ENCODE measurements at places on chromosomes 3 and 15.
A peak's percentile ranks its signal among the peaks of the same experiment; 100 is the strongest.

GRCh38 chr3:62225051-62225450 is 148.3 kb downstream of the FEZF2 start:
- no peak for DNase-seq

DNA sequence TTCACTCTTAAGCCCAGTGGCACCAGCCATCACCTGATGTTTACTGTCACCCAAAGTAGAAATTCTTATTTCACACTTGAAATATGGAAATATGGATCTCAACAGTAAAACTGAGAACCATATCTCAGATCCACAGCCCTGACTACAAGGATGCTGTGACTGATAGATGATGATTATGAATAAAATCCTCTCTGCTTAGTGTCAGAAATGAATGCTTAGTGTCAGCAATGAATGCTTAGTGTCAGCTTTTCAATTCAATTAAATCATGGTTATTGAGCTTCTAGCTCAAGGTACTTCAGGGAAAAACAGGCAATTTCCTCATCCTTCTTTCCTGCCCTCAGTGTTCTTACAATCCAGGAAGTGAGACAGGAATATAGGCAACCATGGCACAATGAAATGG is 392.3 kb downstream of the LSAMP start:
- no peak for DNase-seq

GRCh38 chr15:39248204-39248603 is 332.7 kb upstream of the THBS1 start:
- DNase-seq = no peak

GRCh38 chr15:72890043-72890442 is 106.5 kb upstream of the ADPGK start:
- no peak for DNase-seq

DNA sequence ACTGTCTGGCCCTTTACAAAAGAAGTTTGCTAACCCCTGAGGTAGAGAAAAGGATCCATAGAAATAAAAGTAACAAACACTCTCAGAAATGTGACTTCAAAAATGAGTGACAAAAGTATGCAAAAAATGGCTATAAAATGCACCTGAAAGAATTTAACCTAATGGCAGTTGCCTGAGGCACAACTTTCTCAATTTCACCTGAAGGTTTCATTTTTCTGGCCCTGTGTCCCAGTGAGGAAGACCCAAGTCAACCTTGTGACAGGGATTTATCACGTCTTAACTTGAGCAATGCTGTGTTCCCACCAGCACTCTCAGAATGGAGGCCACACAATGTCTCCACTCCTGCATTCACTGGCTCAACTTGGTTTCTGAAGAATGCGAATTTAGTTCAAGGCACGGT is 83.0 kb downstream of the FHIT start:
- no peak for DNase-seq

- peak; percentile 69 for DNase-seq
These were observed 4.0 kb downstream of the DUOXA2 start for GRCh38 chr15:45118131-45118588.

DNA sequence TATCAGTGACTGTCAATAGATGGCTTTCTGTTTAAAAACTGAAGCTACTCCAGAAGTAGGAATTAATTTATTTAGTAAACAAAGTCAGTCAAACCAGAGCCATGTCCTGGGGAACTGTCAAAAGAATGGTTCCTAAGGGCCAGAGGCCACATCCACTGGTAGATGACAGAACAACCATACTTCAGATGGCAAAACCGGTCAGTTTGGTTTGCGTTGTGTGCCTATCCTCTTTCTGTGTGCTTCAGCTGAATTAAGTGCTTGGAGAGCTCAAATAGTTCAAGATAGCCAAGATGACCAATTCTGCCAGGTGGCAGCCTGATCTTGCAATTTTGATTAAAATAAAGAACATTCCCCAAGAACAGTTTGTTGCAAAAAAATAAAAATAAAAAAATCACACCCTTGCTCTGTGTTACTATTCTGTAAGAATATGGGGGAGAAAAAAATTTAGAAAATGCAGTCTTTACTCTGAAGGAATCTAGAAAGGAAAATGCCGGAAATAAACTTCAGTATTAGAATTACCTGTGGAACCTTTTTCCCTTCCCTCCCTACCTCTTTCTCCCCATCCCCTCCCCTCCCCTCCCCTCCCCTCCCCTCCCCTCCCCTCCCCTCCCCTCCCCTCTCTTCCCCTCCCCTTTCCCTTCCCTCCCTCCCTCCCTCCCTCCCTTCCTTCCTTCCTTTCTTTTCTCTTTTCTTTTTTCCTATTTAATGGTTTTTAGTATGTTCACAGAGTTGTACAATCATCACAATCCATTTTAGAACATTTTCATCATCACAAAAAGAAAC is 2.5 kb downstream of the MAP3K13 start:
- DNase-seq = no peak

DNA sequence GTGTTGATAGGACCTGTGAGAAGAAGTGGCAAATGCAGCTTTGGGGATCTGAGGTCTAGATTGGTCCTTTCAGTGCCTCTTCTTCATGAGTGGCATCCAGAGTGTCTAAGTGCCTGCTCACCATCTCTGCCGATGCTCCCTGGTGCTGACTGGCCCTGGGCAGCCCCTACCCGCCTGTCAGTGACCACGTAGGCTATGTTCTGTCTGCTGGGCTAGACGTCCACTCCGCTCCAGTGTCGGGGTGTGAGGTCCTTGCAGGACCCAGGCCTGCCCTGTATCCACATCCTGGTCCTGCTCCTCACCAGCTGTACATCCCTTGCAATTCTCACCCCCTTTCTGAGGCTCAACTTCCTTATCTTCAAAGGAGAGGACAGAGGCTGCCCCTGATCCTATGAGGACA is 48.3 kb upstream of the PRR23E start:
- no peak for DNase-seq

DNA sequence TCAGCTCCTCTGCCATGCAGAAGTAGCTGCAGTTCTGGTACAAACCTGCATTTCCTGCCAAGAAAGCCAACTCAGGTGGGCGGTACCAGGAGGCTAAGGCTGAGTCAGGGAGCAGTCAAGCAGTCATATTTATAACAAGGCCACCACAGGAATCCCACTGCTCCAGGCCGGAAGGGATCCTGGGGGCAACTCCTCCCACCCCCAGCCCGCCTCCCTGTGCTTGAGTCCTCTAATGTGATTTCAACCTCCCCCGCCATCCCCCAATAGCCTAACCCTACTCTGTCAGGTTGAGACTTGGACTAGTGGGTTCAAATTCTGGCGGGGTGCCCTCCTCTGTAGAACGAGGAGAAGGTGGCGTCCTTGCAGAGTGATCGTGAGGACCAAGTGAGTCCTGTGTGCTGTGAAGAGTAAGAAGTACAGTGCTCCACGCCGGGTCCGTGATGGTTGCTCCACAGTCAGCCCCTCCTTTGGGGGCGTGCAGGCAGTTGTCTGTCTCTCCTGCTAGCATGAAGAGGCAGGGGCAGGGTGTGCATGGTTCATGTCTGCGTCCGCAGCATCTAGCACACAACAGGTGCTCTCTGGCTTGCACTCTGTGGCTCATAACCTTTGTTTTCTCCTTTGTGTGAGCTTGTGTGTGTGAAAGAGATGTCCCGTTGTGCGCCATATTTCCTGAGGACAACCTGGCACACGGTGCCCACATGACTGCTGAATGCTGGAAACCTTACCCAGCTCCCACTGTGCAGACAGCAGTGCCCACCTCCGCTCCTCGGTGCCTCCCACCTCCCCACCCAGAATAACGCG is 78.3 kb downstream of the SMAD6 start:
- DNase-seq = no peak

- no peak for DNase-seq
These were observed 145.2 kb downstream of the STAG1 start for GRCh38 chr3:136606990-136607389.

DNA sequence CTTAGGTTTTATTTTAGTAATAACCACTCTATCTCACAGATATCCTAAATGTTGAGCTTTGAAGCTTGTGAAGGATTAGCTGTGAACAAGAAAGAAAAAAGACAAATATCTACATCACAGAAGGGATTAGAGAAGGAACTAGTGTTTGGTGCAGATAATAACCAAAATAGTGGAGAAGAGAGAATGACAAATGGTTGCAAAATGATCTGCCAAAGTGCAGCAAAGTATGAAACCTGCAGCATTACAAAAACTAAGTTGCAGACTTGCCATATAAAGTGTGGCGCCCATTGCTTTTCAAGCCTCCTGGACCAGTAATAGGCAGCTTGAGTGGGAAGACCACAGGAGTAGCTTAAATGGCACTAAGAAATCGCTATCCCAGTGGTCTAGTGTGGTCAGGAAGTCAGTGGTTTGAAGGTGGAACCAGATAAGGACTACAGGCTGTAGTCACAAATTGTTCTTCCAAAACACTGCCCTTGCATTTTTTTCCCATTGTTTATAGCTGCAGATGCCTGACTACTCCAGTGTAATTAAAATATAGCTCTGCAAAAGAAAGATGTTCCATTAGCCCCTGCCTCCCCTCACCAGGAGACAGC is 20.7 kb downstream of the TPM1 start:
- DNase-seq = no peak

DNA sequence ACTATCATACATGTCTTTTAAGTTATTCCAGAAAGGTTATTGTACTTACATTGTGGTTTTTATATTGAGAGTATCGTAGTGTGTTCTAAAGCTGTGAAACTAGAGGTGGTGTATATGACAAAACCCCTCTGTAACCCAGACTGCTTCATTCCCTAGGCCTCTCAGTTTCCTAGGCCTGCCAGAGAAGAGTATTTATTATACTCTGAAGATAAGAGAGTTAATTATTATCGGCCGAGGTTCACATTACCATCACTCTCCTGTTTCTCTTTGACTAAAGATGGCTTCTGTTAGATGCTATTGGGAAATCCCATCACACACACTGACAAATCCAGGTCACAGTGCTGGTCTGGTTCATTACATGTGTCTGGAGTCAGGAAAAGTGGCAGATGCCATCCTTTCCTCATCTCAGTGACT is 20.5 kb downstream of the EXOSC7 start:
- no peak for DNase-seq

GRCh38 chr15:48889925-48890324 is 12.0 kb downstream of the EID1 start:
- DNase-seq = no peak

GRCh38 chr15:59521443-59521842 is 83.5 kb downstream of the FAM81A start:
- no peak for DNase-seq

DNA sequence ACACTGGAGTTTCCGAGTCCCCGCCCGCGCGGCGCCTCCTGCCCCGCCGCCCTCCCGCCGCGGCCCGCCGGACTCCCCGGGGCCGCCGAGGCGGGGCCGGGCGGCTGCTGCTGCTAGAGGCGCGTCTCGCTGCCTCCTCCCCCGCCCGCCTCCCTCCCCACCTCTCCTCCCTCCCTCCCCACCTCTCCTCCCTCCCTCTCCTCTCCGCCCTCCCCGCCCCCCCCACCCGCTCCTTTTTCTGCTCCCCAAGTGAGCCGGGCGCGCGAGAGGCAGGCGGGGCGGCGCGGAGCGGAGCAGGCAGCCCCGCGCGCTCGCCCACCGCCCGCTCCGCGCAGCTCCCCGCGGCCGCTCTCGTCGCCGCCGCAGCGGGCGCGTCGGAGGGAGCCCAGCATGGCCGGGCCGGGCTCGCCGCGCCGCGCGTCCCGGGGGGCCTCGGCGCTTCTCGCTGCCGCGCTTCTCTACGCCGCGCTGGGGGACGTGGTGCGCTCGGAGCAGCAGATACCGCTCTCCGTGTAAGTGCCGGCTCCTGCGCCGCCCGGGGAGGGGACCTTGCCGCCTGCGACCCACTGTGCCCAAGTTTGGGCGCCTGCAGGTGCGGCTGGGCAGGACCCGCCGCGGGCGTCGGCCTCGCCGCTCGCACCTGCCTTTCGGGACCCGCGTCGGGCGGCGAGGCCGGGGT is at the start of gene CACNA2D3:
TSS of gene CACNA2D3 (plus strand) at position 229 of the 679 bp plus-strand sequence.
- DNase-seq = no peak

DNA sequence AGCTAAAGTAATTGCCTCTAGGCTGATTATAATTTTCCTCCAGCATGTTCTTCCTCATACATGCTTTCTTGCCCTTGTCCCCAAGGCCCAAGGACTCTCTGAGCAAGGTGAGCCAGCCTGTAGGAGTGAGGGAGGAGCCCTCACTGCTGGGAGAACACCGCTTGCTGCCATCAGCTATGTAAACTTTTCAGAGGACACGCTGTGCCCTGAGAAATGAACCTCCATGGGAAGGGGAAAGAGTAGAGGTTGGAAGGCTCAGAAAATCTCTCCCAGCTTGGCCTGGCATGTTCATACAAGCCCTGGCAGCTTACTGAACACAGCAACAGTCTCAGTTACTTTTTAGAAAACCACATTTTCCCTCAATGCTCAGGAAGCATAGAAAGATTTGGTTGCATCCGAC is 103.0 kb upstream of the SLC24A5 start:
- DNase-seq = no peak

GRCh38 chr3:5692446-5692845 is 504.9 kb downstream of the EDEM1 start:
- DNase-seq = no peak

DNA sequence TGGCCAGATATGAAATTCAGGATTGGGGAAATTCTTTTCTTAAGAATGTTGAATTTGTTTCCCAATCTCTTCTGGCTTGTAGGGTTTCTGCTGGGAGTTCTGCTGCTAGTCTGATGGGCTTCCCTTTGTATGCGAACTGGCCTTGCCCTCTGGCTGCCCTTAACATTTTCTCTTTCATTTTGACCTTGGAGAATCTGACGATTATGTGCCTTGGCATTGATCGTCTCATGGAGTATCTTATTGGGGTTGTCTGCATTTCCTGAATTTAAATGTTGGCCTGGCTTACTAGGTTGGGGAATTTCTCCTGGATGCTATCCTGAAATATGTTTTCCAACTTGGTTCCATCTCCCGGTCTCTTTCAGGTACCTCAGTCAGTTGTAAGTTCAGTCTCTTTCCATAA is 152.2 kb downstream of the CFAP20DC start:
- no peak for DNase-seq

GRCh38 chr15:66625974-66626373 is 60.2 kb upstream of the LCTL start:
- DNase-seq = no peak
